Activated T-cell treated with anti-CD3 and anti-CD28 coated beads for 48 hours (primary cell): ENCODE measurements at places on chromosomes 1 and 21.

GRCh38 chr1:203117611-203118575 is 9.6 kb upstream of the ADORA1 start:
- DNase-seq: peak; percentile 51

DNA sequence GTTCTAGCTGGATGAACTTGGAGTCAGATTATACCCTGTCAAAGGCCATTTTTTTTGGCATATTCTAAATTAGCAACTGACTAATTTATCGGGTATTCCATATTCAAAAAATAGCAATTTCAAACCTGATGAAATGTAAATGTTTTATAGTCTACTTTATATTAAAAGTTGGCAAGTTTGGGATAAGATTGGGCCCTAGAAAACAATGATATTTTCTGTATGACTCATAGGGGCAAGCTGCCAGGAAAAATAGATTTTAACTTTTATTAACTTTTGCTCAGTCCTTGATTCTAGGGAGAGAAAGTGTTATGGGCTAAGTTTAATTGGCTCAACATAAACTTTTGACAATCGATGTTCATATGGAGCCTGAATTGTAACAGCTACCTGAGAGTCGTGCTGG is 576.9 kb upstream of the B3GALT2 start:
- DNase-seq: no peak

DNA sequence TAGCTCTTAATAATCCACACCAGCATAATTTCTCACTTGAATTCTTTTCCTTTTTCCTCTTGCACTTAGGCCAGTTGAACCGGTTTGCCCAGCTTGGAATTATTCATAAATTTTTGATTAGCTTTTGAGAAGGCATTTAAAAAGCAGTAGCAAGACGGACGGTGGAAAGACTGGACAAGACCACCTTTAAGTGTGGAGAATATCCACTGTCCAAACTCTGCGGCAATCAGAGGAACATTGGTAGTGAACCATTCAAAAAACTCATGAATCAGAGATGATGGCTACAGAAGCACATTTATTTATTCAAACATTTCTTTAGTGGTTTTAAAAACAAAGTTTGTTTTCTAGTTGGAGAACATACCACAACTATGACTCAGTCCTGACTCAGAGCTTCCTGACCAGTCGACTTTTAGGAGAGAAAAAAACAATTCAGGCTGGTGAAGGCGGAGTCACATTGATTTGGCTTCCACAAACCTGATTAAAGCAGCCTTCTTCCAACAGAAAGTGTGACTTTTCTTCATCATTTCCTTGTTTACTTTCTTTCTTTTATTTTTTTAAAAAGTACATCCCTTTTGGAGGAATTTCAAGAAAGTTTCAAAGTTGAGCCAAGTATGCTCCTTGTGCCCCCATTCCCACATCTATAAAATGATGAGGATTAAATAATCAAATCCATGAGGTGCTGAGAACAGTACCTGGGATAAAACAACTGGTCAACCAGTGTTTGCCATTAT is 128.8 kb downstream of the ADSS2 start:
- no peak for DNase-seq

- no peak for DNase-seq
Measured at GRCh38 chr1:169877800-169878491, 15.8 kb downstream of the SCYL3 start.

DNA sequence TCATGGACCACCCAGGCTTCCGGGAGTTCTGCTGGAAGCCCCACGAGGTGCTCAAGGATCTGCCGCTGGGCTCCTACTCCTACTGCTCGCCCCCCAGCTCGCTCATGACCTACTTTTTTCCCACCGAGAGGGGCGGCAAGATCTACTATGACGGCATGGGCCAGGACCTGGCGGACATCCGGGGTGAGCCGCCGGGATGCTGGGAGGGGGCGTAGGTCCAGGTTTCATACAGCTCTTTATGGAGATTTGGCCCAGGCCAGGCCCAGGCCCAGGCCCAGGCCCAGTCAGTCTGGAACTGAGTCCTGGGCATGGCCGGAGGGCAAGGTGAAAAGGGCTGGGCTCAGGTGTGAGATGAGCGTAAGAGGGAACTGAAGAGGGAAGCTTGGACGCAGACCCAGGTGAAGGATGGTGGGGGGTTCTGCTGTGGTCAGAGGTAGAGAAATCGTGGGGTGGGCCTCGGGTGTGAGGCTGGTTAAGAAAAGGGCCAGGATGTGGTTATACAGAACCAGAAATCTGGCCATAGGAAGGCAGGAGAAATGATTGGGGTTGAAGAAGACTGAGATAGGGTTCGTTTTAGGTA is 23.0 kb downstream of the DISP3 start:
- no peak for DNase-seq

GRCh38 chr21:17343055-17343454 is 169.8 kb upstream of the CXADR start:
- no peak for DNase-seq

- no peak for DNase-seq
Measured at GRCh38 chr1:190475421-190476141, 2.1 kb downstream of the BRINP3 start.

- DNase-seq: peak; percentile 97
Measured at GRCh38 chr1:16613185-16614147, at the start of gene NBPF1. TSS of gene NBPF1 (minus strand) at chr1:16613564.

- DNase-seq: no peak
Measured at GRCh38 chr1:52592637-52593323, 9.4 kb upstream of the GPX7 start.

- no peak for DNase-seq
Measured at GRCh38 chr1:234546890-234547788, 62.8 kb downstream of the IRF2BP2 start.

- DNase-seq: no peak
Measured at GRCh38 chr1:13951793-13952751, 252.1 kb downstream of the PRDM2 start.

DNA sequence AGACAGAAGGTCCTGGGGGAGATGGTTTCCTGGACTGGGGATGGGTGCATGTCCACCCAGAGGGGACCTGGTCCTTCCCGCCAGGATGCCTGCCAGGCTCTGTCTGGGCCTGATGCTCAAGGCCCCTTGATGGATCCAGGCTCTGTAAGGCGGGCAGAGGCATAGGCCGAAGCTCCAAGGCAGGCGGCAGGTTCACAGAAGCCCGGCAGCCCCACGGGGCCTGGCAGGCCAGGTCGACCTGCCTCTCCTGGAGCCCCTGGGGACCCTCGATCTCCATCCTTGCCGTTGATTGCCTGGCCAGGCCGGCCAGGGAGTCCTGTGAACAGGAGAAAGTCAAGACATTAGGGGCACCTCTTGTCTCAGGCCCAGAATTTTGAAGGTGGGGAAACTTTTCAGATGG is 16.0 kb downstream of the COL9A2 start:
- DNase-seq: no peak

GRCh38 chr1:41846625-41847405 is 71.9 kb downstream of the HIVEP3 start:
- DNase-seq: no peak
